Inflammatory macrophage treated with lipopolysaccharide for 4 hours (primary cell): ENCODE measurements at places on chromosomes 13 and 19.

DNA sequence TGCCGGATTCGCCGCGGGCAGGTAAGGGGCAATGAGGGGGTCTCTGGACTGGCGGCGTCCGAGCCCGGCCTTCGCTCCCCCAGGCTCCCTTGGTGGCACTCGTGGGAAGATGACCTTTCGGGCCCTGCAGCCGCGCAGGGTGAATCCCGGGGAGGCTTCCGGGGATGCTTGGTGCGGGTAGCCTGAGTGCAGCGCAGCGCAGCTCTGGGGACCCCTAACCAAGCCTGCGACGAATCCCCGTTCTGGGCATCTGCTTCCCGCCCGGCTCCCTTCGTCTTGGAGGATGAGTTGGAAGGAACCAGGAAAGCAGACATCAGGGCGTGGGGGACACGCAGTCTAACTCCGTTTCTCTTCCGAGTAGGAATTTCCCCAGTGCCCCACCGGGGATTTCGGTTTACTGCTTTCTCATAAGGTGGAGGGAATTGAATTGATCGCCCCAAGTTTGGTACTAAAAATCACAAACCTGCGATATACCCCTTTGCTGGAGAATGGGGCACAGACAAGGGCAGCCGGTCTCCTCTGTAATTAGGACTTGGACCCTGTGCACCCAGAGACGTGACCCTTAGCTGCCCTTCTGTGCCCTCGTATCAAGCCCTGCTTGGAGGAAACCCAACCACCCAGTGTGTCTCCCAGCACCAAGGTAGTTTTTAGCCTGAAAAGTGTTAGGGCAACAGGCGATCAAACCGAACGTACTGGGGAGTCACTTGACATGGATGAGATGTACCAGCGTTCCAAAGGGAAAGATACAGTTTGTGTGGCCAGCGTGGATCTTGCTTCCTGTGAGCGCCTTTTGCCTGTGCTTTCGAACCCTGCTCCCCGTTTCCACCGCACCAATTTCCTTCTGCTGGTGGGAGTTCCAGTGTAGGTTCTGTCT, 1.0 kb downstream of the GPC5 start:
- DNase-seq: no peak

- DNase-seq: peak; percentile 11
Measured at GRCh38 chr19:49712397-49712859, 21.5 kb downstream of the CPT1C start.

DNA sequence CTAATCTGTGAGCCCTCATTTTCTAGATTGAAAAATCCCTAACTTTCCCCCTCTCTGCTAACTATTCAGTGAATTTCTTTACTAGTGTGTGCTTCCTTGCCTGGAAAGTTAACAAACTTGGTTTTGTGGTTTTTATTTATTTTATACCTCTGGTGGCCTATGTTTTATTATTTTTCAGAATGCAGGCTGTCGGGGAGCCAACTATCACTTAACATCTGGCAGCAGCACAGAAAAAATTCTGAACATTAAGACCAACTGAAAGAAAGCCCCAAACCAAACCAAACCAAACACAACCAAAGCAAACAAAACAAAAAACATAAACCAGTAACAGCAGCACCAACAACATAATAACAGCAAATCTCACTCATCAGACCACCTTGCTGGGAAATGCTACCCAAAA, 109.0 kb upstream of the KL start:
- DNase-seq: no peak

GRCh38 chr13:90015565-90016507, 1331.7 kb upstream of the MIR17HG start:
- DNase-seq: peak; percentile 8

- no peak for DNase-seq
Measured at GRCh38 chr13:88153353-88153752, 482.2 kb downstream of the SLITRK5 start.

GRCh38 chr13:36804588-36804987, 14.4 kb upstream of the RFXAP start:
- no peak for DNase-seq

- DNase-seq: no peak
Measured at GRCh38 chr13:46345398-46345797, 41.7 kb downstream of the RUBCNL start.

- DNase-seq: no peak
Measured at GRCh38 chr13:31073859-31074718, 87.6 kb downstream of the HSPH1 start.

DNA sequence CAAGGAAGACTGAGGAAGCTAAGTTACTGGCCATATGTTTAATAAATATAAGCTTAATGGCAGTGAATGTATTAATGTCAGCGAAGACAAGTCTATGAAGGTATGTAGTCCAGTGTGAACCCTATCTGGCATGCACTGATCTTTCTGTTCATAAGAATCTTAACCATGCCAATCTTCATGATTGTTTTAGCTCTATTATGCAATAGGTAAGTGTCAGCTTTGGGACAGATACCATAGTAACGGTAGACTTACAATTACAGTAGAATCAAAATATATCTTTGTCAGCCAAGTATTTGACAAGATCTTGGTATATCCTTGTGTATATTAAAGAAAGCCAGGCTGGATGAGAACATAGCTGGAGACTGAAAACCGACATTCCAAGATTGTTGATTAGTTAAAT, 428.5 kb downstream of the SPRY2 start:
- no peak for DNase-seq

DNA sequence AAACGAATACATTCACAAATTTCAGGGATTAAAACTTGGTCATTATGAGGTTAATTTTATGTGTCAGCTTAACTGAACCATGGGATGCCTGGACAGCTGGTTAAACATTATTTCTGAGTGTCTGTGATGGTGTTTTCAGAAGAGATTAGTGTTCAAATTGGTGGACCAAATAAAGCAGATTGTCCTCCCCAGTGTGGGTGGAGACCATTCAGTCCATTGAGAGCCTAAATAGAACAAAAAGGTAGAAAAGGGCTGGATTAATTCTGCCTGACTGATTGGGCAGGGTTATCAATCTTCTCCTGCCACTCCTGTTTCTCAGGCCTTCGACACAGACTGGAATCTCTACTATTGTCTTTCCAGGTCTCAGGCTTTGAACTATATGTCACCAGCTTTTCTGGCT, 203.8 kb upstream of the SLITRK6 start:
- DNase-seq: no peak

DNA sequence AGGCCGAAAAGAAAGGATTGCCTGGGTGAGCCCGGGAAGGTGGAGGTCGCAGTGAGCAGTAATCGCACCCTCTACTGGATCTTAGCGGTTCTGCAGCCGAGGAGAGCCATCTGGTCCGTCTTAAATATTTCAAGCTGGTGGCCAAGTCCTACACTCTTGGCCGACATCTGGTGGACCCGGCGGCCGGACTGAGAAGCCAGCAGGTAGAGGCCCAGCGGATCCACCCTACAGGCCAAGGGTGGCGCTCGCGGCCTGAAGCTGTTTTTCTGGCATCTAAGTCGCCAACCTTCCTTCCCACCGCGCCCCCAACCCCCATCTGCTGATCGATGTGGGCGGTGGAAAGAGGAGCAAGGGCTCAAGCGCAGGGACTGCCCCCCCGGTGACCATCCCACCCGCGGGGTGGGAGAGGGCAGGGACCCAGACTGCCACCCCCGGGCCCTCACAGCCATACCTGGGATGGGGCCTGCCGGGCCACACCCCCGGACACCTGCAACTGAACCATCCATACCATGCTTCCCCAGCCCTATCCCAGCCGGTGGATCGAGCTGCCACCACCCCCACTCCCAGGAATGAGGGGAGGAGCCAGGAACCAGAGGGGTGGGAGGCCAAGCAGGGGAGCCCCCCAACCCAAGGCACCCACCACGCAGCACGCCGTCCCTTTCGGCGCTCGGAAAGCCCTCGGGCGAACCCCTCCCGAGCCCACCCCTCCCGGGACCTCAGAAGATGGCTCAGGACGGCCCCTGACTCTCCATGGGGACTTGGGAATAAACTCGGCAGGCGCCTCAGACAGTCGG, 46.3 kb upstream of the ZNF730 start:
- DNase-seq: no peak

DNA sequence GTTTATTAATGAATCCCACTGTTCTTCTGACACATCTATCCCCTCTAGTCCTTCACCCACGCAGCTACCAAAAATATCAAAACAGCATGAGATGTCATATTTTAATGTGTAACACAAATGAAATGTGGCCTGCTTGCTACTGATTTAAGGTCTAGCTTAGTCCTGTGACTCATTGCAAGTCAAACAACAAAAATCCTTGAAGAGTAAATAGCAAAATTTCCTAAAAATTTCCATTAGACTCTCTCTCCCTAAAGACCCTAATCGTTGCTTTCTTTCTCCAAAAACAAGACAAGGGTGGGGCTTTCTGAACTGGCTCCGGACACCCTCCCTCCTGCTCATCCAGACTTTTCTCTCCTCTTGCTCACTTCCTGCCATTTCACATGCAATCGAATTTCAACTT, 99.9 kb upstream of the IPO5 start:
- DNase-seq: no peak

DNA sequence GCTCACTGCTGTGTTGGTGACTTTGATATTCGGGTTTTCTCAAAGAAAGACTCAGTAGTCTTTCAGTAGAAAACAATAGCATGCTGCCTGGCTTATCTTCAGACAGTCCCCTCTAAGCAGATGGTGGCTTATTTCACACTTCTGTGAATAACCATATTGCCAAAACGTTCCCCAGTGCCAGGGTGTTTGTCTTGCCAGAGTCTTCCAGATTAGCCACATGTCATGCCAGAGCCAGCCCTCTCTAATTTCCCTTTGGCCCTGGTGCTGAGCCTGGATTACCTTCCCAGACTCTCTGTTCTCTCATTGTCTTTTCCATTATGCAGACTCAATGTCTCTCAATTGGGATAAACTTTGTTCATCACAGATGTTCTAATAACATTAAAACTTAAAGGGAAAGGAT, 488.0 kb upstream of the ATXN8OS start:
- no peak for DNase-seq

GRCh38 chr19:35738021-35738886, 4.0 kb downstream of the IGFLR1 start:
- no peak for DNase-seq

- no peak for DNase-seq
Measured at GRCh38 chr19:8703223-8703622, 4.6 kb upstream of the ACTL9 start.

DNA sequence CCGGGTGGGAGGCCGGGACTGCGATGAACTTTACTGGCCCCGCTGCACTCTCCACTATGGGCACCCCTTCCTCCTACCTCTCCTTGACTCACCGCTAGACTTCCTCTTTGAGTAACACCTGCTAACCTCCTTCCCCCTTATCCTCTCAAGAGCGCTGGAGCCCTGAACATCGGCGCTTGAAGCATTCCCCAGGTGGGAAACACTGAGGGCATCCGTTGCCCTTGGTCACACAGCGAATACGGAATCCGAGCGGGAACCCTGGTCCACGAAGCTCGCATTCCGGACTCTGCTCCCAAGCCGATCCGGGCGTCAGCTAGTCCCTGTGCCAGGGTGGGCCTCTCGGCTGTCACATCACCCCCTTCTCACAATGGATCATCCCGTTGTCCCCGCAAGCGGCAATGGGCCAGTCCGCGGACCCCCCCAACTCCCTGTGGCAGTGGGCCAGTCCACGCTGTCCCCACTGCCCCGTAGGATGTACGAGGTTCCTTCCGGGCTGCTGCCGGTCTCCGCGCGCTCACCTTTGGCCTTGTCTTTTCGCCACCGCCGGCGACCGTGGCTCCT, 4.2 kb downstream of the LIPE start:
- DNase-seq: no peak

GRCh38 chr13:32676242-32676641, 90.0 kb downstream of the PDS5B start:
- no peak for DNase-seq

GRCh38 chr13:81017513-81018152, 676.7 kb upstream of the SPRY2 start:
- peak; percentile 51 for DNase-seq

DNA sequence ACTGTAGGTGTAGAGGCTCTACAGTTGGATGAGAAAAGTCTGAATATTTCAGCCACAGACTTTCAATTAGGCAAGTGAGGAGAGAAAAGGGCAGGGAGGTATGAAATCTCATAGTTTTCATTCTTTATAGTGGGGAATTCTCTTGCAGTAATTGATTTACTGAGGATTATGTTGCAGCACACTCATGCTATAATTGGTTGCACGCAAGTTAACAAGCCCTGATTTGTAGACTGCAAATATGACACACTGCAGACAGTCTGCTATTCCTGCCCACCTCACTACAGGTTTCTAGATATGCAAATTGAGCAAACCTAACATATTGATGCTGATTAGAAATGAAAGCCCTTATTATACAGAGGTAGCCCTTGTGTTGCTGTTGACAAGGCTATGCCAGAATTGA, 139.4 kb downstream of the LHFPL6 start:
- DNase-seq: no peak

DNA sequence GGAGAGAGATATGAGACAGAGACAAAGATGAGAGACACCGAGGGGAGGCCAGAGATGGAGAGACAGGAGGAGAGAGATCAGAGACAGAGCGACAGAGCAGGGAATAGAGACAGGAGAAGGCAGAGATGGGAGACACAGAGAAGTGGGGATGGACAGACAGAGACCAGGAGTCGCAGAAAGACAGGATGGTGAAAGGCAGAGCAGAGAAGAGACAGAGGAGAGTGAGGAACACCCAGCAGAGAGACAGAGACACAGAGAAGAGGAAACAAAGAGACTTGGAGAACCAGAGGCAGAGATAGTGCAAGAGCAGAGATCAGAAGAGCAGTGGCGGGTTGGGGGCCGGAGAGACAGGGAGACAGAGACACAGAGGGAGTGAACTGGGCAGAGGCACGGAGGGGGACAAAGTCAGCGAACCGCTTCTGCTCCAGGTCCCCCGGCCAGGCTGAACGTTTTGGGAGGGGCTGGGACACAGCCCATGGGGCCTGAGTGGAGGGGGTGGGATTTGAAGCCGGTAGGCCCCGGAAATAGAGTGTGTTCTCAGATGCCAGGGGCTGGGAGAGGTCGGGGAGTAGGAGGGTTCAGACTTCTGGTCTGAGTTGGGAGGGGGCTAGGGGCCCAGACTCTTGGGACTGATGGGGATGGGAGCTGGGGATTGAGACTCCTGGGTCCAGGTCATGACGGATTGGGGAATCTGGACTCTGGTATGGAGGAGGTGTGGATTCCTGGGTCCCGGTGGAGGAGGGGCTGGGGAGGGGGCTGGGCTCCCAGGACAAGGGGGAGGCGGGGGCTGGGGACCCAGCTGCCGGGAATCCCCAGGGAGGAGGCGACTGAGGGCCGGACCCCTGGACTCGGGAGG, 654 bp downstream of the ZNF579 start:
- DNase-seq: no peak

- no peak for DNase-seq
Measured at GRCh38 chr13:101747039-101747438, 294.6 kb downstream of the ITGBL1 start.

GRCh38 chr19:14066134-14066533, 4.3 kb upstream of the PALM3 start:
- no peak for DNase-seq

DNA sequence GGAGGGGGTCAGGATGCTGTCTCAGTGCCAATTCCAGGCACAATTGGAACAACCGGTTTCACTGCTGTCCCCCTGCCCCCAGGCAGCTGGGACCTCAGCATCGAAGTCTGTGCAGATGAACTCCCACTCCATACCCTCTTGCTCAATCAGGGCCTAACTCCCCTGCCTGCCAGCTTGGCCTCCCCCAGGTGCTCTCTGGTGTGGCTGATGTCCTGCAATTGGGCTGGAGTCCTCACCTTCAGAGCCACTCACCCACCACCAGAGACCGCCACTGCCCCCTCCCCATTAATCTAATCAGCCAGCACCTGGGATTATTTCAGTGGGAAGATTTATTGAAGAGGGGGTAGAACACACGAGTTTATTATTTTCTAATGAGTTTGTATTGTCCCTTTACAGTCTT, 118.8 kb downstream of the MIPEP start:
- no peak for DNase-seq
